ENCODE measurements at places on chromosomes 13 and 19.

DNA sequence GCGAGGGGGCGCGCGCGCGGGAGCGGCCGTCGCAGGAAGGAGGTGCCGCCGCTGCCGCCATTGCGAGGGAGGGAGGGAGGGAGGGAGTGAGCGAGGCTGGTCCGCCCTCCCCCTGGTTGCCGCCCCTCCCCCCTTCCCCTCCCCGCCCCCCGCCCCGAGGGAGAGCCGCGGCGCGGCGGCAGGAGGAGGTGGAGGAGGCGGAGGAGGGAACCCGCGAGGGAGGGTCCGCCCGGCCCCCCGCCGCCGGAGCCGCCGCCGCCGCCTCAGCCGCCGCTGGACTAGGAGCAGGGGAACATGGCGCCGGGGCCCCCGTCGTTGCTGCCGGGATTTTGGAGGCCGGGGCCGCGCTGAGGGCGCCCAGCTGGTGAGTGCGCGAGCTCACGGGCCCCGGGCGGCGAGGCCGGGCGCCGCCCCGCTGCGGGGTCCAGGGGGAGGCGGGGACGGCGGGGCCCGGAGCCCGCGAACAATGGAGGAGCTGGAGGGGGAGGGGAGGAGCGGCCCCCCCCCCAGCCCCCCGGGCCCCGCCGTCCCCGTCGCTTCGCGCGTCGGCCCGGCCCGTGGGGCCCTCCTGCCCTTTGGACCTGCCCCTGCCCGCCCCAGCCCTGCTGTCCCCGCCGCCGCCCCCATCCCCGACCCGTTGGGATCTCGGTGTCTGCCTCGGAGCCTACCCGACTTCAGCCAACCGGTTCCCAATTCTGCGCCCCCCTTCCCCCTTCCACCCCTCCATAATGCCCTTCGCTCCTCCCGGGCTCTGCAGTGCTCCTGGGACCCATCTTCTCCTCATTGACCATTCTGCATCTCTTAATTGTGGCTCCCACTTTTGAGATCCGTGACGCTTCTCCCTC is at the start of gene ARHGAP35:
Gene ARHGAP35, plus strand, starts transcription at position 152 of the 845 bp plus-strand sequence. CDS start 57,679 bp downstream, outside the sequence.
- ATAC-seq: peak; percentile 22

DNA sequence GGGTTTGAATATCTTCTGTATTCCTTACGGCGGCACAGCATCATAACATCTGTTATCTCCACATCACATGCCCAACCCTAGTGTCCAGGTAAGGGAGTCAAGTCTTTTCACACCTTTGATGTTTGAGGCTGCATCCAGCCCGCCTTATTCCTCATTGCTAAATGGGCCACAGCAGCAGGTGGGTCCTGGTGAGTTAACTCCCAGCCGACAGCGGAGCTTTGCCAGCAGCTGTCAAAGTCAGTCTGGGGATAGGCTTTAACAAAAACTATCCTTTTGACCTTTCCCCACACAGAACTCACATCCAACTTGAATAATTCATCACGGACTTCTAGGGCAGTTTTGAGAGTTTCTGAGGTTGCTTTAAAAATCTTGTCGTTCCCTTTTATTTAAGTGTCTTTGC is 235.1 kb downstream of the DLEU7 start:
- ATAC-seq: no peak

DNA sequence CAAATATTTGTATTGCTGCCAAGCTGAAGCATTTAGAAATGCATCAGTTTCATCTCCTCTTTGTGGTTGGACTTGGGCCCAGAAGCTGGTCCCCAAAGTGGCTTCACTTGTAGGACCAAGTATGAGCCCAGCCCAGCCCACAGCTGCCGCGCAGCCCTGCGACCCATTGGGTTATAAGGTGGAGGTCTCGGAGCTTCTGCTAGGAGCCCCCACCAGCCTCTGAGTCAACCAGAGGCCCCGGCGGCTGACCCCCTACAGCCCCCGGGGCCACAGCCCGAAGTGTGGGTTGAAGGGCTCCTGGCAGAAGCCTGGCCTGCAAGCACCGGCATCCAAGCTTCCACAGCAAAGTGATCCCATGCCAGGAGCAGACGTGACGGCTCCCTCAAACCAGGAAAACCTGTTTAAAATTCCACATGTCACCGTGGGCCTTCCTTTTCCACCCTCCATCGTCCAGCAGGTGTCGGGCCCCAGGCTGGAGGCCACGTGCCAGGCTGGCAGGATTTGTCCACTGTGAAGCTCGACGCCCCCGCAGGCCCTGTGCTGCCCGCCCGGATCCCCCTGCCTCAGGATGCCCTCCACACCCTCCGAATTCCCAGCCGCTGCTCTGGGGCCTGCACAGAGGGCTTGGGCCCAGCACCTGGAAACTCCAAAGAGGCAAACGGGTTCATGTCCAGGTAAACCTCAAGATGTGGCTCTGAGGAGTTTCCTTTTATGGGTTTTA is 54.7 kb downstream of the C13orf46 start:
- ATAC-seq: no peak

- peak; percentile 44 for ATAC-seq
Measured at GRCh38 chr13:106507560-106508274, 27.7 kb downstream of the EFNB2 start.

- ATAC-seq: no peak
Measured at GRCh38 chr19:57572415-57572947, 6.2 kb downstream of the ZNF416 start.

DNA sequence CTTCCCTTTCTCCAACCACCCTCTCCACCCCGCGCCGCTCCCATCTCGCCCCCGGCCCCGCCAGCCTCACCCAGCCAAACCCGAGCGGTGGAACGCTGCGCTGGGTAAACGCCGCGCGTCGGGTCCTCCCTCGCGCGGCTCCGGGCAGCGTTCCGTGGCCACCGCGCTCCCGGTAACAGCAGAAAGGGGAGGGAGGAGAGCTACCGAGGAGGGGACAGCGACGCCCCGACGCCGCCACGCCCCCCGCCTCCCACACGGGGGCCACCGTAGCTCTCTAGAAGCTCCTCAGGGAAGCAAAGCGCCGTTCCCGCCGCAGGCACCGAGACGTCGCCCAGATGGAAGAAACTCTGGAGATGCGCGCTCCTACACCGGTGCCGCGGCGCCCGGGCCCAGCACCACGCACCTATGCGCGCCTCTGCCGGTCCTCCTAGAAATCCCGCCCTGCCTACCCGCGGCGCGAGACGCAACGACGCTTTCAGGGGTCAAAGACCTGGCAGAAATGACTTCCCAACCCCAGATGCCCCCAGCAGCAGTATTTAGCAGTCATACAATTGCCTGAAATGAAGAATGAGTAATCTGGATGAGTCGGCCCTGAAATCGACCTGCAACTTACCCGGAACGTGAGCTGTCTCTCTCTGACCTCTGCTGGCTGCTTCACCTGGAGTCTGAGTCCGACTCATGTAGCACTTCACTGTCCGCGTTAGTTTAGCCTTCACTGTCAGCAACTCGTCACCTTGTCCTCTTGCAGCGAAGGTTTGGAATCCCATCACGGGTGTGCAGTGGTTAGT is at the start of gene RUBCNL:
Gene RUBCNL, minus strand, starts transcription at position 189 of the 788 bp plus-strand sequence. CDS start 14,777 bp downstream, outside the sequence.
- ATAC-seq: peak; percentile 80

GRCh38 chr13:33134213-33134612 is 118.0 kb downstream of the KL start:
- ATAC-seq: no peak

- no peak for ATAC-seq
Measured at GRCh38 chr13:24226762-24227161, 66.2 kb downstream of the SPATA13 start.

- no peak for ATAC-seq
Measured at GRCh38 chr19:27872370-27872769, 1340.6 kb downstream of the UQCRFS1 start.

DNA sequence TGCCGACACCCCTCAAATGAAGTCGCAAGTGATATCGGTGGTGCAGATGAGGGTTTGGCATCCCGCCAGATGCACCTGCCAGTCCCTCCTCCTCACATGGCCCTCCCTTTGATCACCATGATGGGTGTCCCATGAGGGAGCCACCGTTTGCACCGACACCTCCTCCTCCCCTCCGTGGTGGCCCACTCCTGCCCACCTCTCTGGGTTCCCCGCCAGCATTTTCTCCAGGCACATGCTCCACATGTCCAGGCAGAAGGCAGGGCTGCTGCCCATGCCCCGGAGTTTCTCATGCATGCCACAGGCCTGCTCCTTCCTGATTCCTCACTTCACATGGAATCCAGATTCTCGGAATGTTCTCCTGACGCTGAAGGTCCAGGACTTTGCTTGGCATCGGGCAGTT is 49.3 kb downstream of the COL4A2 start:
- no peak for ATAC-seq

DNA sequence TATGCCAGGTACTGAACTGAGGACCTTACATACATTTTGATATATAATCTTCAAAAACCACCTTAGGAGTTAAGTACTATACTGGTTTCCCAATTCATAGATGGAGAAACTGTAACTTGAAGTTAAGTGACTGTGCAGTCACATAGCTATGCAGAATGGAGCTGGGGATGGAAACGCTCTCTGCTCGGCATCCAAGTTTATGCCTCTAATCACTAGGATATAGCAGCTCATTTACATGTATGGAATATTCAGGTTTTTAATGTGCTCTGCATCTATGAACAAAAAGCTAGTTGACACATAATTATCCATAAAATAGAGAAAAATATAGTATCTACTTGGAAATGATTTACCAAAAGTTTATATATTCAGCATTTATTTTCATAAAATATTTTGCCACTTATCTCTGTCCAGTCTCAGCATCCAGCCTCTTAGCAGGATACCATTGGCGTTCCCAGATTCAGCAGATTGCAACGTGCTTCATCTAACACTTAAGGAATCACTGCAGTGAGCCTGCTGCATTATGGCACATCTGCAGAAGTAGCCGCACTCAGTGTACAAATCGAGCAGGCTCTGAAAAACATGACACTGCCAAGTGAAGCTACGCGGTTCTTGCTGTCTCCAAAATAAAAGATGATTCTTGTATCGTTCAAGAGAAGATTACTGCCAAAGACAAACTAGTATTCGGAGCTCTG is 70.4 kb downstream of the MRPL57 start:
- no peak for ATAC-seq

DNA sequence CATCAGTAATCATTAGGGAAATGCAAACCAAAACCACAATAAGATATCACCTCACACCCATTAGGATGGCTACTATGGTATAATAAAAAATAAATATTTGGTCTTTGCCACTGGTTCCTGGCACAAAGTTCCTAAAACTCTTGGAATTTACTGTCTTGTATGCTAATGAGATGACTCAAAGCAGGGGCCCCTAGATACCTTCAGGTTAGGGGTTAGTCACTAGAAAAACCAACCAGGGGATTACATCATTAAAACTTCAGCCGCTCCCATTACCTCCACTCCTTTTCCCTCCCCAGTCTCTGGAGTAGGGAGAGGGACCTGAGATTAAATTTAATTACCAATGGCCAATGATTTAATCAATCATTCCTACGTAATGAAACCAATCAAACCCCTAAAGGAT is 49.6 kb downstream of the THSD1 start:
- ATAC-seq: no peak

DNA sequence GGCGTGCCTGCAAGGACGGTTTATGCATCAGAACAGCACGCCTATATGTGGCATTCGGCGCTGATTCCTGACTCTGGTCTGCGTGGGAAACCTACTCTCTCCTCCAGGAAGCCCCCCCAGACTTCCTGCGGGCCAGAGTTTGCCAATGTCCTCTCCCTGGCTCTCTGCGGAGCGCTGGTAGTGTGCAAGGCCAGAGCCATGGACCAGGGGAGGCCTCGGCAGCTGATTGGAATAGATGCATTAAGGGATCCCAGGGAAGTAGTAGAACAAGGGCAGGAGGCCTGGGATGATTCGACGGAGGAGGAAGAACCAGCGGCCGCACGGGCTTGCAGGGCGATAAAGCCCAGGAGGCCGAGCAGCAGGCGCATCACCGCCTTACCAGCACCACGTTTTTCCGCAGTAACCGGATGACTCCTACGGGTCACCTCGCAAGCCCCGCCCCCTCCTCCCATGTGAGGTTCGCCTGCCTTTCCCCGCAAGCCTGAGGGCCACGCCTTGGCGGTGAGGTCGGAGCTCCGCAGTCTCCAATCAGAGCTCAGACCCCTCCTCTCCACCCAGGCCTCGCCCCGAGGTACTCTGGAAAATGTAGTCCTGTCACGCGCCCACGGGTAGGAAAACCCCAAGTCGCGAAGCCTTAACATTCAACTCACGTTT is 5.0 kb downstream of the CLEC11A start:
- peak; percentile 53 for ATAC-seq

GRCh38 chr19:48391100-48392005 is at the start of gene KDELR1:
TSS of gene KDELR1 (minus strand) at chr19:48391551. CDS start at chr19:48391358, 193 bp downstream.
- ATAC-seq: peak; percentile 52

DNA sequence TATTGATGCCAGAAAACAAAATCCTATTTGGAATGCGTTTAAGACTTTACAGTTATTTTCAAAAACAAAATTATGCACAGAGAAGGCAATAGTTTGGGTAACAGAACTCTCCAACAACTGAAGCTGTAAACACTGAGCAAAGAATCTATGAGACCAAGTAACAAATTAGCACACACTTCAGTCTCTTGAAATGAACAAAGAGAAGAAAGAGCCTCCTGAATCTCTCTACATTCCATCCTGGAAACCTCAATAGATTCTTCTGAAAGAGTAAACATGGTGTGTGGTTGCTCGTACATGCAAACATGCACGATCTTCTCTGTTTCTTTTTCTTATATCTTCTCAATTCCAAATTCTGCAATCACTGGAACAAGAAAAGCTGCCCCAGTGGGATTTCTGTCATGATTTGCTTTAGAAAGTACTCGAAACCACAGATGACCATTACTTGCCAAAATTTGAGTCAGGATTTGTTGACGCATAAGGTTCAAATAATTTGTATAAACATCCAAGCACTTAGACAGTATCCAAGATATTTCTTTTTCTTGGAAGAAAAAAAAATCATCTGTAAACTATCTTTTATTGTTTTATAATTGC is 137.9 kb upstream of the DACH1 start:
- ATAC-seq: no peak

DNA sequence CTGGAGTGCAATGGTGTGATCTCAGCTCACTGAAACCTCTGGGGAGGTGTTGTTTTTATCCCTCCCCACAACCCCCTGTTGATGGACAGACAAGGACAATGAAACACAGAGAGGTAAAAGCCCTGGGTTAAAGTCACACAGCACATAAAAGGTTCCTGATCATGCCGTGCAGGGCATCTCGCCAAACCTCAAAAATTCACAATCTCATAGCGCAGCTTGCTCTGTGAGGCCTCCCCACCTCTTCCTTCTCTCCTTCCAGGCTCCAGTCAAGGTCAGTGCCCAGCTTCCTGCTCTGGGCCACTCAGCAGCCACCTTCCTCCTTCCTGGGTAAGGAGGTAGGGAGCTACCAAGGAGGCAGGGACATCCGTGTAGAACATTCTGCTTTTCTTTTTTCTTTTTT is 2.3 kb downstream of the FUT2 start:
- peak; percentile 22 for ATAC-seq

DNA sequence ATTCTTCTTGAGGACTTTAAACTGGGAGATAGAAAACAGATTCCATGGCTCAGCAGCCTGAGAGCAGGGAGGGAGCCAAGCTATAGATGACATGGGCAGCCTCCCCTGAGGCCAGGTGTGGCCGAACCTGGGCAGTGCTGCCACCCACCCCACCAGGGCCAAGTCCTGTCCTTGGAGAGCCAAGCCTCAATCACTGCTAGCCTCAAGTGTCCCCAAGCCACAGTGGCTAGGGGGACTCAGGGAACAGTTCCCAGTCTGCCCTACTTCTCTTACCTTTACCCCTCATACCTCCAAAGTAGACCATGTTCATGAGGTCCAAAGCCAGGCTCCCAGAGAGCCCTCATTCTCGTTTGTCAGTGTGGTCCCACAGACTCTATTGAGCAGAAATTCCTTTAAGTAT is 8.1 kb downstream of the N4BP2L1 start:
- no peak for ATAC-seq

GRCh38 chr19:17475541-17476115 is 5.3 kb downstream of the SLC27A1 start:
- peak; percentile 22 for ATAC-seq

- no peak for ATAC-seq
Measured at GRCh38 chr13:100958831-100959230, 284.2 kb upstream of the TMTC4 start.
